ENCODE measurements at places on chromosomes 12 and 14.

GRCh38 chr14:99874306-99874705, 81.1 kb downstream of the EML1 start:
- H3K27ac ChIP-seq: no peak overlapping the region
- peaks cover 48% of the 10 kb centered on the region for H3K27me3 ChIP-seq
- no peak for DNase-seq

DNA sequence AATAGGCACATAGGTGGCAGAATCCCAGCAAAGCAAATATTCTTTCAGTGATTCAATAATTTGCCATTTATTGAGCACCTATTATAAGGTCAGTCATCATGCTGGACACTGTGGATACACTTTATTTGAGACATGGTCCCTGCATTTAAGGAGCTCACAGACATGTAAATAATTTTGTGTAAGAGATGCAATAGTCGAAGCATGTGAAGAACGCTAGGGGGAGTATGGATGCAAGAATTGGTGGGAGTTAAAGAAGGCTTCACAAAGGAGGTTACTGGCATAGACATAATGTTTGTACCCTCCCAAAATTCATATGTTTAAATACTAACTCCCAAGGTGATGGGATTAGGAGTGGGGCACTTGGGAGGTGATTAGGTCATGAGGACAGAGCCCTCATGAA, 260.6 kb upstream of the GARIN6 start:
- H3K27ac ChIP-seq: no peak overlapping the region
- no peaks in the 10 kb centered on the region for H3K27me3 ChIP-seq
- DNase-seq: peak; percentile 61
- no peaks in the 10 kb centered on the region for H3K36me3 ChIP-seq
- no peaks in the 10 kb centered on the region for H3K4me1 ChIP-seq

DNA sequence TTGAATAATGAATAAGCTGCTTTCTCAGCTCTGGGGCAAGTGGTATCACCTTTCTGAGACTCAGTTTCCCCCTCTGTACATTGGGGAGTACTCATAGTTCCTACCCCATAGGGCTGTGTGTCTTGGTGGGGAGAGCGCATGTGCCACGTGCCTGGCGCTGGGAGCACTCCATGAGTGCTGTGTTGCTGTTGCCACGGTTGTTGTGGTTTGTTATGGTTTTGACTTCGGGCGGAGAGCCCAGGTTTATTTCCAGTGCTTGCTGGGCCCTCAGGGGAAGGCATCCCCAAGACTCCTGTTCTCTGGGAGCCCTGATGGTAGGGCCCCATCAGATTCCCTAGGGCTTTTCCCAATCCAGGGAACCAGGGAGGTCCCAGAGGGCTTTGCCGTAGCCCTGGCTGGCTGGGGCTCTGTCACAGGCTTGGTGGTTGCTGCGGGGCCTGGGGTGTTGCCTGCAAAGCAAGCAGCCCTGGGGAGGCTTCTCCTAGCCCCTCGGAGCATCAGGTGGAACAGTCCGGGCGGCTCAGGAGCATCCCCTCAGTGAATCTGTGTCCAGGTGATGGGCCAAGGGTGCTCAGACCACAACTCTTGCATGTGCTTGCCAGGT, 18.6 kb downstream of the SH2B3 start:
- H3K27me3 ChIP-seq: no peaks in the 10 kb centered on the region
- H3K4me1 ChIP-seq: peaks cover 7% of the 10 kb centered on the region
- H3K27ac ChIP-seq: no peak overlapping the region

- H3K4me1 ChIP-seq: no peaks in the 10 kb centered on the region
- H3K27me3 ChIP-seq: no peaks in the 10 kb centered on the region
- no peak overlapping the region for H3K27ac ChIP-seq
- no peaks in the 10 kb centered on the region for H3K36me3 ChIP-seq
These were observed 52.0 kb upstream of the NTF3 start for GRCh38 chr12:5379749-5380496.

DNA sequence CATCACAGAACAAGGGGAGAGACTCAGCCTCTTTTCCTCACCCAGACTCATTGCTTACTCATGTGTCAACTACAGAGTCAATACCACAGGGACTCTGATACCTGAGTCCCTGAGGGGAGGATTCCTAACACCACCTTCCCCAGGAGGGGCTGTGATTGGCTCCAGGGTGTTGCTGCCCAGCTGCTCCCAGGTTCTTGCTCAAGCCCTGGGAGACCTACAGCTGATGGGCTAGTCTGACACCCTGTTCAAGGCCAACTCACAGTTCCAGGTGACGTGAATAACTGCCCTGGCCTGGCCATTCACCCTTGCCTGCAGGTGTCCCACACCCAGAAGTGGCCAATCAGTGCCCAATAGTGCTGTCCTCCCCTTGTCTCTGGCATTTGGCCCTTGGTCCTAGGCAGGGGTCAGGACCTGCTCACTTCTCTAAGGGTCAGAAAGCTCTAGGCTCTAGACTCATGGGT, 8.6 kb downstream of the SPRYD4 start:
- H3K27ac ChIP-seq: no peak overlapping the region
- H3K36me3 ChIP-seq: no peaks in the 10 kb centered on the region
- peaks cover 4% of the 10 kb centered on the region for H3K4me1 ChIP-seq
- no peaks in the 10 kb centered on the region for H3K27me3 ChIP-seq

GRCh38 chr14:93200553-93200952, 6.3 kb downstream of the GON7 start:
- H3K27ac ChIP-seq: no peak overlapping the region
- no peaks in the 10 kb centered on the region for H3K27me3 ChIP-seq
- peaks cover 9% of the 10 kb centered on the region for H3K36me3 ChIP-seq
- DNase-seq: no peak
- H3K4me3 ChIP-seq: no peak overlapping the region
- H3K4me1 ChIP-seq: no peaks in the 10 kb centered on the region

DNA sequence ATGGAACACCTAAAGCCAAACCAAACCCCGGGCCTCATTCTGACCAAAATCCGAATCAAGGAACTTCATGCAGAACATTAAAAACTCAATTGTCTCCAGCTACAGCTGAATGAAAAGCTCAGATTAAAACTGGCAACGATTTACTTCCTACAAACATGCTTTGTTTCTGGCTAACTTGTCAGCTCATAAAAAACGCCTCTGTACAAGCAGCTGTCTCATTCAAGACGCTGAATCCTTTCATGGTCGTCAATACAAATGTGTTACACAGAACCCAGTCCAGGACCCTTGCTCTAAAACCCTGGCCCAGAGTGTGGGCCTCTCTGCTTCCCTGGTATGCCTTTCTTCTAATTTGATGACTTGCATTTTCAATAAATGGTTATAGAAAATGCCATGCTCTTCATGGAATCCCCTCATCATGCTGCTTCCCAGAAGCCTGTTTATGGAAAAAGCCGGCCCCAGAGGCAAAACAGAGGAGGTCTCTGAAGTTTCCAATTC, 183.1 kb downstream of the PHLDA1 start:
- peak overlapping the region; percentile 78 for H3K27ac ChIP-seq
- H3K4me3 ChIP-seq: no peak overlapping the region
- H3K4me1 ChIP-seq: peaks cover 4% of the 10 kb centered on the region
- H3K27me3 ChIP-seq: no peaks in the 10 kb centered on the region

DNA sequence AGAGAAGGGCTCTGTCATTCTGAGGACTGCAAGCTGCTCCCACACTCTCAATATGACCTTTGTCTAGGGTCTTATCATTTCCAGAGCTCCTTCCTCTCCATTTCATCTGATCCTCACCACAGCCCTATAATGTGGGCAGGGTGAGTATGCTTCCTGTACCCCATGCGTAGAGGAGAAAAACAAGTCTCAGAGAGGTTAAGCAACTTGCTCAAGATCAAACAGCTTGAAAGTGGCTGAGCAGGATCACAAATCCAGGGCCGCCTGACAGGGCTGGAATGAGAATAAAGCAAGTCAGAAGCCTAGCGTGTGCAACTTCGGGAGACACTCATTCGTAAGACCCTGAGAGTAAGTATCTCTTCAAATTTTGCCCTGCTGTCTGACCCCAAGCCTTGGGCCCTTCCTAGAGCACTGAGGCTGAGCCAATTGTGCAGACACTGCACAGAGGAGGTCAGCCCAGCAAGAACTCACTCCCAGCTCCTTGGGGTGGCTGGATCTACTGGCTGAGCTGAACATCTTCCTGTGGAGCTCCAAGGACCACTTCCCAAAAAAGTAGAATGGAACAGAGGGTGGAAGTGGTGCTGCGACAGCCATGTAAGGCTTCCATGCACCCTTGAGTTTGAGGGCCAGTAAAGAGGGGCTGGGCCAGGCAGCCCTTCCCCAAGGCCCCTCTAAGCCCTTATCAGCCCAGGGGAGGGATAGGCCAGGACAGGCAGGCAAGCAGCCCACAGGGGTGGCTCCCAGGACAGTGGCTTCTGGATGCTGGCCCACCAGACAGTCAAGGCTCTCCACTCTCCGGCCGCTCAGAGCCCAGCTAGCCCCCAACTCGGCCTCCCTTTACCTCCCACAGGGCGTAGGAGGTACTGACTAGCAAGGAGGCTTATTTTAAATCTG, 10.5 kb downstream of the ZFP36L1 start:
- H3K4me1 ChIP-seq: peaks cover 25% of the 10 kb centered on the region
- no peak overlapping the region for H3K4me3 ChIP-seq
- H3K27ac ChIP-seq: no peak overlapping the region
- H3K36me3 ChIP-seq: peaks cover 5% of the 10 kb centered on the region
- no peaks in the 10 kb centered on the region for H3K27me3 ChIP-seq
- DNase-seq: peak; percentile 47

GRCh38 chr14:95023115-95023514, 134.2 kb downstream of the DICER1 start:
- no peaks in the 10 kb centered on the region for H3K4me1 ChIP-seq
- no peak overlapping the region for H3K4me3 ChIP-seq
- H3K27ac ChIP-seq: no peak overlapping the region
- no peaks in the 10 kb centered on the region for H3K27me3 ChIP-seq
- DNase-seq: no peak

DNA sequence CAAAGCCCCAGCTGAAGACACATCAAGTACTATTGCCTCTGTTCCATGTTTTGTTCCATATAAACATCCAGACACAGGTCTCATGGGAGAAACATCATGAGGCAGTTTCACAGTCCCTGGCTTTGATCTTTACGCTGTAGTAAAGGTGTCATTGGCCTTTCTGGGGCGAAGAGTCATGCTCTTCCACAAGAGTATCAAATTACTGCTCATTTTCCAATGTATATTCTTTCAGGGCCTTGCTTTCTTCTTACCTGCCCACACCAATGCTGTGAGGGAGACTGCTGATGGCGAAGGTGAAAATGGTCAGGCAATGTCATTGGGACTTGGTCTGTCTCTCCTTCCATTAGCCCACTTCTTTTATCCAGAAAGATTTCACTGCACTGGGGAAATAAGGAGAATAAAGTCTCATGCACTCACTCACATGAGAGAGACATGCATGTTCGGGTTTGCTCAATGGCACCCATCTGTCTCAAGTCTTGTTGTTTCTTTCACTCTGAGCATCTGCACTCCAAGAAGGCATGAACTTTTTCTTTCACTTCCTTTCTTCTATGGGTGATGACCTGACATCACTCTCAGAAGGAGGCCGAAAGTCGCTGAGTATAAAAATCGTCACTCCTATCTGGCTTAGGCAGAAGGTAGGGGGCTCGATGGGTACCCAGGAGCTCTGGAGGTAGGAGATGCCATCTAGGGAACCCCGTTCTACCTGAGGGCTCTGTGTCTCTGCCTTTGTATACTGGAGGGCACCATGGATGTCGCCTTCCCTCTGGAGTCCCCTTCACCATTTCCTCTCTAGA, 1.3 kb upstream of the JDP2 start:
- DNase-seq: no peak
- H3K27me3 ChIP-seq: peaks cover 30% of the 10 kb centered on the region
- no peaks in the 10 kb centered on the region for H3K36me3 ChIP-seq
- H3K27ac ChIP-seq: no peak overlapping the region

DNA sequence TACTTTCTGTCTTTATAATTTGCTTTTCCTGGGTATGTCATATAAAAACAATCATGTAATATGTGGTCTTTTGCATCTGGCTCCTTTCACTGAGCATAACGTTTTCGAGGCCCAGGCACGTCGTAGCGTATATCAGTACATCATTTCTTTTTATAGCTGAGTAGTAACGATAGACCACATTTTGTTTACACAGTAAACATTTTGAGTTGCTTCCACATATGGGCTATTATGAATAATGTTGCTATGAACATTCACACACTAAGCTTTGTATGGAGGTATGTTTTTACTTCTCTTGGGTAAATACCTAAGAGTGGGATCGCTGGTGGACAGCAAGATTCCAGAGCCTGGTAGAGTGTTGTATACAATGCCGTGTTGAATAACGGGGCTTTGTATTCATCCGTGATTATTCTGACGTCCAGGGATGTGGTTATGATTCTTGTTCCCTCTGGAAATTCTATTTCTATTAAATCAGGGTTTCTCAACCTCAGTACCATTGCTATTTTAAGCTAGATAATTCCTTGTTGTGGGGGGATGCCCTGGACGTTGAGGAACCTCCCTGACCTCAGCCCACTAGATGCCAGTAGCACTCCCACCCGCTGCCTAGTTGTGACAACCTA, 38.9 kb upstream of the CIT start:
- no peak overlapping the region for H3K4me3 ChIP-seq
- no peaks in the 10 kb centered on the region for H3K36me3 ChIP-seq
- no peaks in the 10 kb centered on the region for H3K27me3 ChIP-seq
- H3K27ac ChIP-seq: no peak overlapping the region
- DNase-seq: no peak

GRCh38 chr12:114682785-114683708, 928 bp downstream of the TBX3 start:
- H3K36me3 ChIP-seq: peaks cover 13% of the 10 kb centered on the region
- peaks cover 14% of the 10 kb centered on the region for H3K4me1 ChIP-seq
- peak overlapping the region; percentile 95 for H3K4me3 ChIP-seq
- DNase-seq: peak; percentile 88
- H3K27ac ChIP-seq: no peak overlapping the region
- peaks cover 76% of the 10 kb centered on the region for H3K27me3 ChIP-seq

Measured in endodermal cell (in vitro differentiated cells).